ENCODE measurements at places on chromosomes 6 and 20.

DNA sequence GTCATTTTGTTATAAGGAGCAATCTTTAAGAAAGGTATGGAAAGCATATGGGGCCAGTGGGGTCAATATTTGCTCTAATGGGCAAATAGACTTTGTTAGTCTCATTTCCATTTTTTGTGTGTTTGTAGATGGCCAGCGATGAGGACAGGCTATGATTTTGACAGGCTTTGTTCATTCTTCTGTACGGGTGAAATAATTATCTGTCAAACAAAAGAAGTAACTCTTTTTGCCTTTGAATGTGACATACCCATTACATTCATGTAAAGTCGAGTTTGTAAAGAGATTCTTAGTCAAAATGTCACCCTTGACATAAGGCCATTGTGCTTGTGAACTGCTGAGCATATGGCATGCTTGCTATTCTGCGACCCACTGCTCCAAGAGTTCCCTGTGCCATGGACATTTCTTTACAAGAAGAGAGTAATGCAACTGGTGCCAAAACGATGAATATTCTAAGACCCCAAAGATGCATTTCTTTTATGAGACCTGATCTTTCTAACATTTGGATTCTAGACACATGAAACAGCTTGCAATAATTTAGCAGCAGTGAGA lies 38.2 kb upstream of the JAG1 start:
- no peak for DNase-seq

DNA sequence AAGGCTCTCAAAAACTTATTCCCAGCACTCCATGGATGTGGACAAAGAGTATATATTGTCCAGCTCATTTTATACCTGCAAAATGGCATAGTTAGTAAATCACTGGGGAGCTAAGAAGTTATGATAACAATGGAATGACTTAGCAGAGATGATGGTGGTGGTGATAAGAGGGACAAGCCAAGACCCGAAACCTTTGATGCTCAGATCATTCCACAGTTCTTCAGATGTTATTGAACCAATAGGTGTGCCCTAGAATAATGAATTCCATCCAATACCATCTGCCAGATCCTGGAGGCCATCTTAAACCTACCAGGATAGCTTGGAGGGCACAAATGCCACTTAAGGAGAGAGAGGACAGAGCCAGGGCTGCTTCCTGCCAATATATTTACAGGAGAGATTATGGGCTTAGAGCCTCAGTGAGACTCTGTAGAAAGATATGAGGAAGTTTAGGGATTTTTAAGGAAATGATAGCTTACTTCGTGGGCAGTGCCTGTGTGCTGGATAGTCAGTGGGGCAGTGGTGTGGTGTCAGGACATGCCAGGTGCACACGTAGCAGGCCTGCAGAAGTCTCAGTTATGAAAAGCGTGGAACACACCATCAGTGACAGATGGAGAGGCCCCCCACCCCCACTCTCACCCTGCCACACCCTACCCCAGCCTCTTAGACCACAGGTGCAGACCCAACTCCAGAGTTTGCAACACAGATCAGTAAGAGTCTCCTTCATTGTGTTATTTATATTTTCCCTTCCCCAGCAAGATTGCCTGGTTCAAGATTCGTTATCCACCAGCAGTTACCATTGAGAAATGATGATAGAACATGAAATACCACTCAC lies 209.7 kb upstream of the SUPT3H start:
- DNase-seq: no peak

DNA sequence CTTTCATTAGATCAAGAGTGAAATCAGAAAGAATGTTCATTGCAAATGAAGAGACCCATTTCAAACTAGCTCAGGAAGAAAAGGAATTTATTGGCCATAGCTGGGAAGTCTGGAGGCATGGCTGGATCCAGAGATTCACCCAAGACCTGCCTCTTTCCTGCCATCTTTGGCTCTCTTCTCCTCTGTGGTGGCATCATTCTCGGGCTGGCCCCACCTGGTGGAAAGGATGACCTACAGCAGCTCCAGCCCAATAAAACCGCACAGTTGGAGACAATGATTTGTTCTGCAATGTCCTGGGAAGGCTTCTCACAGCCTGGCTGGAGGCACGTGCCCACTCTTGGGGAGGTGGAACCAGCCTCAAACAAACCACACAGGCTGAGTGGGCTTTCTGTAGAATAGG lies 18.1 kb upstream of the FERMT1 start:
- DNase-seq: no peak

GRCh38 chr6:35240838-35241801 lies 18.4 kb upstream of the ZNF76 start:
- peak; percentile 74 for DNase-seq

GRCh38 chr20:37492096-37492625 lies 28.9 kb upstream of the NNAT start:
- DNase-seq: no peak

GRCh38 chr20:63326314-63327230 lies 33.6 kb downstream of the COL20A1 start:
- peak; percentile 22 for DNase-seq

DNA sequence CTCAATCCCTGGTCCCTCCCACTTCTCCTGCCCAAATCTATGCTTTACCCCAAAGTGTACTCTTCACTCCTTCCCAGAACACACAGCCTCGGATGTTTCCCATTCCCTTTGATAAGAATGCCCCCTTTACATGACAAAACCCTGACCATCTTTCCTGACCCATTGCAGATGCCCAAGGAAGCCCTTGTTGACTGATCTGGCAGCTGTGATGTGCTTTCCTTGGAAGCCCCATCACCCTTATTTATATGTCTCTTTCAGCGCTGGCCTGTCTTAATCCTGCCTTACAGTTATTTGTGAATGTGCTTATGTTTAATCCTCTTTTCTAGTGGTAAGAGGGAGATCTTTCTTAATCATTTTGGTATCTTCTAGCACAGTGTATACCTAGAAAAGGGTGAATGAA lies 523.1 kb downstream of the CD83 start:
- no peak for DNase-seq

DNA sequence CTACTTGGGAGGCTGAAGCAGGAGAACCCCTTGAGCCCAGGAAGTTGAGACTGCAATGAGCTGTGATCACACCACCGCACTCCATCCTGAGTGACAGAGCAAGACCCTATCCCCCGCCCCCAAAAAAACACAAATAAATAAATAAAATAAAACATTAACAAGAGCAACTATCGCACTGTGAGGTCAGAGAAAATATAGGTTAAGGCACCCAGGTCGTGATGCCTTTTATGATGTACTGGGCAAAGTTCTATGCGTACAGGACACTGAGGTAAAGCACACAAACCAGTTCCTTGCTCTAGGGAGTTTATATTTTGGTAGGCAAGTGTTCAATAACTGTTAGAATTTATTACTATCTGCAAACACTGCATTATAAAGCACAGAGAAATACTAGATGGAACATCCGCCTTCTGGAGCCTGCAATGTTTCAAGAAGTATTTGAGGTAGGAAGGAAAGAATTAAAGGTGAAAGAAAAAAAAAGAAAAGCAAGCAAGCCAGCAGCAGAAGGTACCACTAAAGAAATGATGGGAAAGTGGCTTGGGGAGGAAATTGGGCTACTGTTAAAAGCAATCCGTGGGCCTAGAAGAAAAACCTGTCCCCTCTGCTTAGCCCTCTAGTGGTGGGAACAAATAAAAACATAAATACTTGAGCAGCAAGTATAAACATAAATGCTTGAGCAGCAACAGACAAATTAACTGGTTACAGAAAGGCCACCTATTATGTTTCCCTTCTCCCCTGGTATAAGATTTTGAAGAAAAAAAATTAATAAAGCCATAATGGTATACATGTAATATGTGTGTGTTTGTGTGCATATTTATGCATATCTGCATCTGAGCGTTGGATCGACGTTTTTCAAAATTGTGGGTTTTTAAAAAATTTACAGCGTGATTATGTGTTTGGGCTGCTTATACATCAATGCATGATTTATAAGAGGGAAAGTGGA lies 128.0 kb downstream of the PHACTR1 start:
- DNase-seq: no peak

DNA sequence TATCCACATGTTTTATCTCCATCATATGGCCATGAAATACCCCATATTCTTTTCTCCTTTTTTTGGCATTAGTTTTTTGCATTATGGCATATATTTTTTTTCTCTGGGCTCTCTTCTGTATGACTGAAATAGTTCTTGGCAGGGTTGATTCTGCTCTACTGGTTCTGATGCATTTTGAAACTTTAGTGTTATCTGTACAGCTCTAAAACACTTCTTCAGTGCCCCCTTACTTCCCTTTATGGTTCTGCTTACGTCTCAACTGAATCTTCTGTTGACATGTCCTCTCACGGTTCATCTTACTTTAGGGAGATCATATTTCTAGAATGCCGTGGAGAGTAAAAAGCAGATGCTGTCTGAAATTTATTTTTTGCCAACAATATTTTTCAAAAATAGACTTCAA lies 23.2 kb upstream of the TXNDC5 start:
- DNase-seq: no peak
